ENCODE measurements at places on chromosomes 1 and 21.

- DNase-seq, result no peak
Observed at GRCh38 chr1:110487726-110488125, 31.2 kb downstream of the KCNA10 start.

- DNase-seq, result no peak
Observed at GRCh38 chr21:16318651-16319300, 589.0 kb downstream of the USP25 start.

DNA sequence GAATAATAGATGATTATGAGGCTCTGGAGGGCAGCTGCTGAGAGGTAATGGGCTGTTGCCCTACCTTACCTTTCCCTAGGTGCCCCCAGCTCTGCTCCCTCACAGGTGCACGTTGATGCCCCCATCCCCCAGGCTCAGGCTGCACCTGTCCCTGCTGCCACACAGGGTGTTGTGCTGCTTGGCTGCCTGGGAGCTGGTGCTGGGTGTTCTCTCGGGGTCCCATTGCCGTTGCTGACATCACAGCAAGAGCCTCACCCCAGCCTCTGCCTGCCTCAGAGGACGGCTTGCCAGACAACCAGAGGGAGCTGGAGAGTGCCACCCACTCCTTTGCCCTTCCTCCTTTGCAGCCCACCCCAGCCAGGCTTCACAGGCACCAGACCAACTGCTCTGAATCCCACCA lies 31.4 kb upstream of the DMBX1 start:
- DNase-seq, result no peak

GRCh38 chr1:160672789-160673695 lies 26.2 kb upstream of the SLAMF1 start:
- no peak for DNase-seq

- no peak for DNase-seq
Observed at GRCh38 chr1:202182040-202182877, 11.3 kb upstream of the LGR6 start.

DNA sequence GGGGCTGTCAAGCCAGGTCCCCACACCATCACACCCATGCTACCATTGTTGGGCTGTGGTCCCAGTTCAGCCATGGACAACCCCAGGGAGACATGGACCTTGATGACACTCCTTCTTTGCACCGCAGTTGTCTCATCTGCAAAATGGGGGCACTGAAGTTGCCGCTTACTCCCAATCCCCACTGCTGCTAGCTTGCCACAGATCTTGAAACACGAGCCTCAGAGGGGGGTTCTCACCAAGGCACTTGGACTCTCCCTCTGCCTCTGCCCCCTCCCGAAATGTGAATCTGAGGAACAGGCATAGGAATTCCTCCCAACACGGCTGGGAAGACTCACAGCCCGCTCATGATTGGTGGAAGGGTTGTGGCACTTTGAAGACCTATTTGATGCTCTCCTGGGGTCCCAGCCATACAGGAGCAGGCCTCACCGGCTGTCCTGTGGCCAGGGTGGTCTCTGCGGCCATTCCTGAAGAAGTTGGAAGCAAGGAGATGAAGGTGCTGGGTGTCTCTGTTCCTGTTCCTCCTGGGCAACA lies 31.1 kb downstream of the RUNX3 start:
- DNase-seq, result no peak

DNA sequence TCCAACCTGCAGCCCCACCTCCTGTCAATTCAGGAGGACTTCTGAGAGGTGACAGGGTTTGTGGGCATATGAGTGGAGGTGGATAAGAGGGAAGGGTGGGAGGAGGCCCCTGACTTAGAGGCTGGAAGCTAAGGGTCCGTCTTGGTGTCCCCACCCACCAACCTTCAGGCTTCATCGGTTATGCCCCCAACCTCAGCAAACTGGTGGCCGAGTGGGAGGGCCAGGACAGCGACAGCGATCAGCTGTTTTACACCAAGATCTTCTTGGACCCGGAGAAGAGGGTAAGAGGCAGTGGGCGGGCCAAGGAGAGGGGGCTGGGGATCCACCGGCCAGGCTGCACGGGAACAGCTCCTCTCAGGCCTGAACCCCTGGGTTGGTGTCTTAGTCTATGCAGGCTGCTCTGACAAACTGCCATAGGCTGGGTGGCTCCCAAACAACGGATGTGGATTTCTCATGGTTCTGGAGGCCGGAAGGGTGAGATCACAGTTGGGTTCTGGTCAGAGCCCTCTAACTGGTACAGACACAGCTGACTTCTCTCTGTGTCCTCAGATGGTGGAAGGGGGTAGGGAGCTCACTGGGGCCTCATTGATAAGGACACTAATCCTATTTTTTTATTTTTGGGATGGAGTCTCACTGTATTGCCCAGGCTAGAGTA lies 18.1 kb downstream of the PLOD1 start:
- no peak for DNase-seq

DNA sequence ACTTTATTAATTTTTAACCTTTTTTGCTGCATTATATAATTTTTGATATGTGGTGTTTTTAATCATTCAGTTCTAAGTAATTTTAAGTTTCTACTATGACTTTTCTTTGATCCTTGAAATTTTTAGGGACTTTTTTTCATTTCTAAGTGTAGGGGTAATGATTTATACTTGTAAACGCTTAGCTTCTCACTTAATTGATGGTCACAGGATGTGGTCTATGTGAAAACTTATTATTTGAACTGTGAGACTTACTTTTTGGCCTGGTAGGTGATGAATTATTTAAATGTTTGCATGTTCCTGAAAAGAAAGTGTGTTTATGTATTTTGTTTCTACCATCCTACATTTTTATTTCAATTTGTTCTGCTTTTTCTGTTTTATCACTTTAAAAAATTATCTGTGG lies 17.2 kb downstream of the ALPL start:
- no peak for DNase-seq

DNA sequence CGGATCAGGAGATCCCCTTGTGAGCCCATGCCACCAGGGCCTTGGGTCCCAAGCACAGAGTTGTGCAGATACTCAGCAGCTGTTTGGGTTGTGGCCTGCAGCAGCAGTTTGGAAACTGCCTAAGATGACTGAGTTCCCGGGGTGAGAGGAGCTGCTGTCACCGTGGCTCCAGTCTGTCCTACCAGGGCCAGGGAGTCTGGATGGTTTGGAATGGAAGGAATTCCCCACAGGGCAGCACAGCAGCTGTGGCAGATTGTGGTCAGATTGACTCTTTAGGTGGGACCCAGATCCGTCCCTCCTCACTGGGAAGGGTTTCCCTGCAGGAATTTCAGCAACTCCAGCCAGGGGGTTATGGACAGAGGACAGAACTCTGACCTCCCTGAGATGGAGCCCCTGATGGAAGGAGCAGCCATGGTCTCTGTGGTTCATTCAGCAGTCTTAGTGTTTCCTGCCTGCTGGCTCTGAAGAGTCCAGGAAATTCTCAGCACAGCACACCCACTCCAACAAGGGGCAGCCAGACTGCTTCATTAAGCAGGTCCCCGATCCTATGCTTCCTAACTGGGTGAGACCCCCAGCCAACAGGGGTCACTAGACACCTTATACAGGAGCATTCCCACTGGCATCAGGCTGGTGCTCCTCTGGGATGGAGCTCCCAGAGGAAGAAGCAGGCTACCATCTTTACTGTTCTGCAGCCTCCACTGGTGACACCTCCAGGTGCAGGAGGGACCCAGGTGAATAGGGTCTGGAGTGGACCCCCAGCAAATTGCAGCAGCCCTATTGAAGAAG lies 51.5 kb upstream of the TNFSF4 start:
- DNase-seq, result no peak

DNA sequence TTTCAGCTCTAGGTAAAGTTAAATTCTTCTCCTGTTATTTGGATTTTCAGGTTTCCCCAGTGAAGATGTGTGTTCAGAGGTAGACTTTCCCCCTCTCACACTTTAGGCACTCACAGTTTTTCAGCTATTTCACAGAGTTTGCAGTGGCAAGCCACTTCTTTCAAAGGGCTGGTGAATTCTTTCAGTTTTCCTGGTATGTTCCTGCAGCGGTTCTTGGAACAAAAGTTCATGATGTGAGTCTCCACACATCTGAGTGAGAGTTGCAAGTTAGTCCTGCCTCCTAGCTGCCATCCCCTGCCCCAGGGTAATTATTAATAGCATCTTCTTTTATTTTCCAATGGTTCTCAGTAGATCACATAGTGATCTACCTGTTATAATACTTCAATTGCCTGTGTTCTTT lies 27.3 kb upstream of the CD84 start:
- no peak for DNase-seq

- DNase-seq, result no peak
Observed at GRCh38 chr1:172561252-172561651, 28.3 kb downstream of the SUCO start.

DNA sequence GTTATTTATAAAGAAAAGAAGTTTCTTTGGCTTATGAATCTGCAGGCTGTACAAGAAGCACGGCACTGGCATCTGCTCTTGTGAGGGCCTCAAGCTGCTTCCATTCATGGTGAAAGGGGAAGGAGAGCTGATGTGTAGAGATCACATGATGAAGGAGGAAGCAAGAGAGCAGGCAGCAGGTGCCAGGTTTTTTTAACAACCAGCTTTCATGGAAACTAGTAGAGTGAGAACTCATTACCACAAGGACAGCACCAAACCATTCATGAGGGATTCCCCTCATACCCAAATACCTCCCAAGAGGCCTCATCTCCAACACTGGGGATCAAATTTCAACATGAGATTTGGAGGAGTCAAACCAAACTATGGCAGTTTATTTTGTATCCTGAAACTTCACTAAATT lies 85.8 kb upstream of the CAMK1G start:
- no peak for DNase-seq

Data from NCI-H774 (cell line).